ENCODE measurements at places on chromosomes 5 and 9.

DNA sequence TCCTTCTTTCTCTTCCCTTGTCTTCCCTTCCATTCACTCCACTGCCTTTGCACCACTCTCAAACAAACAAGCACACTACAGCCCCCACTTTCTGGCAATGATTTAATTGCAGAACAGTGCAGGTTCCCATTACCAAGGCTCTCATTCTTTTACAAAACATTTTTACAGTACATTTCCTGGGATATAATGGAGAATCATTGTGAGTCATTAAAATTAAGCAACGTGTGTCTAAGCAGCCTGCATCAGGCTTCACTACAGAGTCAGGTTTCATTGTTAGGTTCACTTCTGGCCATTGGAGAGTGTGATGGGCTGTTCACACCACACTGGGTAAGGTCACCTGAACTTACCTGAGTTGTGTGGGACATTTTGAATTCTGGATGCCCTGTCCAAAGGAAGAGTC lies 303.5 kb downstream of the TRIM32 start:
- H3K36me3 ChIP-seq, result no peaks in the 10 kb centered on the region
- H3K4me1 ChIP-seq, result no peaks in the 10 kb centered on the region
- no peak overlapping the region for H3K4me3 ChIP-seq
- no peaks in the 10 kb centered on the region for H3K27me3 ChIP-seq

DNA sequence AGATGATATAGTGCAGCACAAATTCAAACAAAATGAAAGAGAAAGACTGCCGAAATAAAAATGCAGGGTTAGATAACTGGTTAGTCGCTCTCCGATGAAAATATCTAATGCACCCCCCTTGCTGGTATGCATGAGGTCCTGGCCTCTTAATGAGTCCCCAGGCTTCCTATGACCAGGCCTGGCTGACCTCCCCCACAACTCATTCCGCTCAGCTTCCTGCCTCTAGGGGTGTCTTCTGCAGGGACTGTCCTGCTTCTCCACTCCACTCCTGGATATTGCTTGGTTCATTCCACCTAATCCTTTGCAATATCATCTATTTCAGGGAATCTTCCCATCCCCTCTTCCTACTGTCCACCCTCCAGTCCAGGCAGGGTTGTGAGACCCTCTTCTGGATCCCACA lies 341.8 kb downstream of the ASTN2 start:
- H3K36me3 ChIP-seq, result peaks cover 1% of the 10 kb centered on the region
- H3K4me3 ChIP-seq, result no peak overlapping the region
- H3K27me3 ChIP-seq, result no peaks in the 10 kb centered on the region
- H3K4me1 ChIP-seq, result no peaks in the 10 kb centered on the region
- no peak overlapping the region for H3K27ac ChIP-seq

- DNase-seq, result peak; percentile 78
- H3K27ac ChIP-seq, result peak within 1 kb of the TSS; percentile 88
- H3K36me3 ChIP-seq, result peaks cover 2% of the 10 kb centered on the region
- peaks cover 64% of the 10 kb centered on the region for H3K4me1 ChIP-seq
- peak within 1 kb of the TSS; percentile 26 for H3K4me3 ChIP-seq
Observed at GRCh38 chr9:136996361-136997292, at the start of gene CLIC3. CLIC3 (minus strand) TSS chr9:136996568; CDS start chr9:136996543, 25 bp downstream.

DNA sequence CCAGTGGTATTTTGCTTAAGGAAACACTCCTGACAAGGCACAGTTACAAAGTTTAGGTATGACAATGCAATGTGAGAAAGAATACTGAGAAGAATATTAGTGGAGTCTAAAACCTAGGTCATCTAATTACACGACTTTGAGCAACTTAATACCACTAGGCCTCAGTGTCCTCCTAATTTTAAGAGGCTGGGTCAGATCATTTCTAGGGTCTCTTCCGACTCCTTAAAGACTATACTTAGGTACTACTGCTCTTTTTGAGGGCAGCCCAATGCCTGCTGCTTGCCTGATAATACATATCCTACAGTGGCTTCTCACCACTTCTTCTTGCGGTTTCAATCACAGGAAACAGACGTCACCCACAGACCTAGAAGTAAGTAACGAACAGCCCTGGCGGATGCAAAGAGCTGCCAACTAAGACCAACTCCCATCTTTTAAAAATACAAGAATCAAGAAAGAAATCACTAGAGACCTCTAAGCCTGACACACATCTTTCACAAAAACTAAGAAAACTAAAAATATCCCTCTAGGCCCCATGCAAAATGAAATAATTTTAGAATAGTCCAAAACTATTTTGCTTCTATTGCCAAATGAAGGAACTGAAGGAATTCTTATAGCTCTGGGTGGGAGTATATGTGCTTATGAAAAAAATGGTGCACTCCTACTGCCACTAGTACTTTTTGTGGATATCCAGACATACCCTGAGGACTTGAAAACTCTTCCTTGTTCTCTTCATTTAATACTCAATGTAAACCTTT lies 13.1 kb downstream of the DIAPH1 start:
- peak; percentile 92 for DNase-seq
- H3K27me3 ChIP-seq, result no peaks in the 10 kb centered on the region
- H3K36me3 ChIP-seq, result peaks cover 25% of the 10 kb centered on the region
- H3K27ac ChIP-seq, result peak overlapping the region; percentile 95

DNA sequence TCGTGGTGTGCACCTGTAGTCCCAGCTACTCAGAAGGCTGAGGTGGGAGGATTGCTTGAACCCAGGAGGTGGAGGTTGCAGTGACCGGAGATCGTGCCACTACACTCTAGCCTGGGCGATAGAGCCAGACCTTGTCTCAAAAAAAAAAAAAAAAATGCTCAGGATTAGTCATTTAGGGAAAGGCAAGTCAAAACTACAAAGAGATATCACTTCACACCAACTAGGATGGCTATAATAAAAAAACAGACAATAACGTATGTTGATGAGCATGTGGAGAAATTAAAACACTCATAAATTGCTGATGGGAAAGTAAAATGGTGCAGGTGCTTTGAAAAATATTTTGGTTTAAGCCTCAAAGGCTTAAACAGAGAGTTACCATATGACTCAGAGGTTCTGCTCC lies 6.3 kb upstream of the ANKRD34B start:
- no peak for DNase-seq
- H3K4me3 ChIP-seq, result no peak overlapping the region
- H3K4me1 ChIP-seq, result peaks cover 14% of the 10 kb centered on the region
- H3K36me3 ChIP-seq, result no peaks in the 10 kb centered on the region
- H3K27ac ChIP-seq, result no peak overlapping the region

GRCh38 chr9:109020113-109020512 lies 6.8 kb upstream of the CTNNAL1 start:
- peaks cover 4% of the 10 kb centered on the region for H3K4me1 ChIP-seq
- H3K4me3 ChIP-seq, result no peak overlapping the region
- H3K36me3 ChIP-seq, result peaks cover 7% of the 10 kb centered on the region
- H3K27ac ChIP-seq, result no peak overlapping the region

DNA sequence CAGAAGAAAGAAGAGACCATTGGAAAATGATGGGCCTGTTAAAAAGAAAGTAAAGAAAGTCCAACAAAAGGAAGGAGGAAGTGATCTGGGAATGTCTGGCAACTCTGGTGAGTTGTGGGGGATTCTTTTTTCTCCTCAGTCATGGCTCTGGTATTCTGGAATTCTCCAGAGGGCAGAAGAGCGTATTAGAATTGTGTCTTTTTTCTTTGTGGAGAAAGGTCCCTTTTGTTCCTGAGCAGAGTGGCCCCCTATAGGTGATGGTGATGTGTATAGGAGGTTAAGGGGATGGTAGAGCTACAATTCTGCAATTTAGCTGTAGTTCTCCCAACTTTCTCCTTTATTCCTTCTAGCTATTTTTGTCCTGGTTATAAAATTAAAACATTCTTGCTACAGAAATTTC lies 1.6 kb upstream of the DHFR start:
- peaks cover 47% of the 10 kb centered on the region for H3K36me3 ChIP-seq
- DNase-seq, result no peak
- no peaks in the 10 kb centered on the region for H3K27me3 ChIP-seq

GRCh38 chr9:4386819-4387218 lies 87.0 kb upstream of the GLIS3 start:
- H3K4me1 ChIP-seq, result no peaks in the 10 kb centered on the region
- no peak overlapping the region for H3K27ac ChIP-seq
- H3K4me3 ChIP-seq, result no peak overlapping the region
- peaks cover 9% of the 10 kb centered on the region for H3K27me3 ChIP-seq

- H3K4me3 ChIP-seq, result no peak overlapping the region
- H3K27ac ChIP-seq, result no peak overlapping the region
- DNase-seq, result no peak
- H3K27me3 ChIP-seq, result no peaks in the 10 kb centered on the region
- peaks cover 12% of the 10 kb centered on the region for H3K4me1 ChIP-seq
Observed at GRCh38 chr9:33229359-33230114, 10.4 kb upstream of the SPINK4 start.

- no peaks in the 10 kb centered on the region for H3K36me3 ChIP-seq
- H3K4me3 ChIP-seq, result no peak overlapping the region
- no peaks in the 10 kb centered on the region for H3K4me1 ChIP-seq
- H3K27me3 ChIP-seq, result no peaks in the 10 kb centered on the region
- DNase-seq, result no peak
Observed at GRCh38 chr5:3786891-3787430, 191.3 kb downstream of the IRX1 start.

- DNase-seq, result no peak
- H3K4me1 ChIP-seq, result no peaks in the 10 kb centered on the region
- H3K27ac ChIP-seq, result no peak overlapping the region
- no peaks in the 10 kb centered on the region for H3K27me3 ChIP-seq
Observed at GRCh38 chr5:74786851-74787250, 19.8 kb downstream of the NSA2 start.

- peaks cover 9% of the 10 kb centered on the region for H3K4me1 ChIP-seq
- H3K36me3 ChIP-seq, result peaks cover 5% of the 10 kb centered on the region
- no peaks in the 10 kb centered on the region for H3K27me3 ChIP-seq
- no peak overlapping the region for H3K4me3 ChIP-seq
- DNase-seq, result no peak
Observed at GRCh38 chr9:20478786-20479185, 143.5 kb downstream of the MLLT3 start.

- H3K36me3 ChIP-seq, result peaks cover 3% of the 10 kb centered on the region
- no peaks in the 10 kb centered on the region for H3K27me3 ChIP-seq
- DNase-seq, result no peak
- H3K4me1 ChIP-seq, result peaks cover 12% of the 10 kb centered on the region
- H3K4me3 ChIP-seq, result no peak overlapping the region
Observed at GRCh38 chr5:81161012-81161601, 72.0 kb upstream of the CKMT2 start.

- DNase-seq, result no peak
- H3K4me1 ChIP-seq, result peaks cover 18% of the 10 kb centered on the region
- H3K4me3 ChIP-seq, result no peak overlapping the region
- H3K36me3 ChIP-seq, result peaks cover 9% of the 10 kb centered on the region
Observed at GRCh38 chr9:100525563-100525962, 52.3 kb upstream of the CAVIN4 start.

DNA sequence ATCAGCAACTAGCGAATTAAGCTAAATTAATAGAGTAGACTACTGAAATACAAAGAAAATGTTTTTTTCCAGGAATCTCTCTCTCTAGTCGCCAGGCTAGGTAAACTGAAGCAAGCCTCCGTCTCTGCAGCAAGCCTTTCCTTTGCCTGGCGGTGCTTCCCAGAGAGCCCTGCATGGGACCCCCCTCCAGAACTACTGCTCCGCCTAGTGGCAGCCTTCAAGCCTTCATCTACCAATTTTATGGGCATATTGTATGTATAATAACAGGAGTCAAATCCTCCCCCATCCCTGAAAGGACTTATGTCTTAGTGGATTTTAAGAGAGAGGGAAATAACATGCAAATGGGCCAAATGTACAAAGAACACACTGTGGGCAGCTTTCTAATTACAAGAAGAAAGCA lies 241.9 kb downstream of the SAXO1 start:
- no peak overlapping the region for H3K4me3 ChIP-seq
- H3K36me3 ChIP-seq, result no peaks in the 10 kb centered on the region
- H3K27ac ChIP-seq, result no peak overlapping the region
- H3K4me1 ChIP-seq, result no peaks in the 10 kb centered on the region
- DNase-seq, result no peak

GRCh38 chr5:126973193-126973592 lies 57.2 kb downstream of the MARCHF3 start:
- no peak for DNase-seq
- H3K4me3 ChIP-seq, result no peak overlapping the region
- no peaks in the 10 kb centered on the region for H3K36me3 ChIP-seq
- H3K27ac ChIP-seq, result peak overlapping the region; percentile 52

Measured in activated CD8-positive, alpha-beta memory T cell treated with anti-CD3 and anti-CD28 coated beads, Interleukin-2, amount 10 ng/mL, durations not matched to agents 7 days and 5 days (primary cell).